Naive thymus-derived CD8-positive, alpha-beta T cell (primary cell): ENCODE measurements at places on chromosomes 13 and 19.

DNA sequence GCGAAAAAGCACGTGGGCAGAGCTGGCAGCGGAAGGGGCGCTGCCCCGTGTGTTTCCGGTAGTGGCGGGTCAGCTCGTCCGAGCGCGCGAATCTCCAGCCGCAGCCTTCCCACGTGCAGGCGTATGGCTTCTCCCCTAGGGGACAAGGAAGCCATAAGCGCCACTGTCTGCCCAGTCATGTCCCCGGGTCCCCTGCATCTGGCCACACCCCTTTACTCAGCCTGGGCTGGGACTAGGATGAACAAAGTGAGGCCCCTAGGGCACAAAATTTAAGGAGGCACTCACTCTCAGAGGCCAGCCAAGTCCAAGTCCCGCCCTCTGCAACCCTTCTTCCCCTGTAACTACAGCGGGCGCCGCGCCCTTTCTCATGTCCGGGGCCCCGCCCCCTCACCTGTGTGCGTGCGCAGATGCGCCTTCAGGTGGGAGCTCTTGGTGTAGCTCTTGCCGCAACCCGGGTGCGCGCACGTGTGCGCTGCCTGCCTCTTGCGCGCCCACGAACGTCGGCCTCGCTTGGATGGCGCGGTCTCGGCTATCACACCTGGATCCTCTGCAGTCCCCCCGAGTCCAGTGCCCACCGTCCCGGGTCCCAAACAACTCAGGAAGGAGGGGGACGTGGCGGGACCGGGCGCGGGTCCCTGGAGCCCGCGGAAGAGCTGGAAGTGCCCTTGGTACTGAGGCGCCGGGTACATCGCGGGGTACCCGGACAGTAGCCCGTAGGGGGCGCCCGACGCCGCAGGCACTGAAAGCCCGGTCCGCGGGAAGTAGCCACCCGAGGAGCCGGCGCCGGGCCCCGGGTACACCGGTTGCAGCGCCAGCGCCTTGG, 1.9 kb downstream of the KLF1 start:
- DNase-seq, result peak; percentile 90

- DNase-seq, result no peak
Measured at GRCh38 chr19:35204799-35205732, 23.5 kb downstream of the FAM187B start.

DNA sequence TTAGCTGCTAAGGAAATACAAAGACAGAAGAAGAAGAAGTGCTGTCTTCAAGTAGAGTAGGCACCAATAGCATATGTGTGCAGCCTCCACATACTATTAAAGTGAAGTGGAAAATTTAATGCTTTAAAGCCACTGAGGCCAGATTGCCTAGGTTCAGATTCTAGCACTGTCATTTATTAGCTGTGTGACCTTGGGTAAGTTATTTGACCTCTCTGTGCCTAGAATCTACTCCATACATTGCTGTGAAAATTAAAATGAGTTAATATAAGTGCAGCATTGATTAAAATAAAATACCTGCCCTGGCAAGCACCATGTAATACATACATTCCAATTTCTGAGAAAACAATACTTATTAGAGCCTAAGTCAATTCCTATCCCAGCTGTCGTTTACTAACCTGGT, 110.5 kb downstream of the FRY start:
- no peak for DNase-seq

GRCh38 chr13:67238277-67238859, 8.2 kb upstream of the PCDH9 start:
- DNase-seq, result no peak

GRCh38 chr19:38538793-38539528, 78.8 kb downstream of the MAP4K1 start:
- DNase-seq, result peak; percentile 69

GRCh38 chr19:56133858-56134653, 7.0 kb upstream of the ZNF444 start:
- no peak for DNase-seq

GRCh38 chr13:84126671-84127171, 244.4 kb upstream of the SLITRK1 start:
- DNase-seq, result no peak

GRCh38 chr13:29911781-29912418, 61.5 kb upstream of the UBL3 start:
- DNase-seq, result no peak

DNA sequence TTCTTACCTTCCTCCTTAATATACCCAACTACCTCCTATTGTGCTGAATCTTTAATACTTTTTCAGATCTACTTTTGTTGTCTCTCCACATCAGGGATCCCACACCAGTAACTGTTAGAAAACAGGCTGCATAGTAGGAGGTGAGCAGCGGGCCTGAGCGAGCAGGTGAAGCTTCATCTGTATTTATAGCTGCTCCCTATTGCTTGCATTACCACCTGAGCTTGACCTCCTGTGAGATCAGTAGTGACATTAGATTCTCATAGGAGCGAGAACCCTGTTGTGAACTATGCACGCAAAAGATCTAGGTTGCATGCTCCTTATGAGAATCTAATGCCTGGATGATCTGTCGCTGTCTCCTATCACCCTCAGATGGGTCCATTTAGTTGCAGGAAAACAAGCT, 279.8 kb downstream of the DIAPH3 start:
- DNase-seq, result no peak

- peak; percentile 73 for DNase-seq
Measured at GRCh38 chr19:1672038-1672768, 19.8 kb upstream of the TCF3 start.

DNA sequence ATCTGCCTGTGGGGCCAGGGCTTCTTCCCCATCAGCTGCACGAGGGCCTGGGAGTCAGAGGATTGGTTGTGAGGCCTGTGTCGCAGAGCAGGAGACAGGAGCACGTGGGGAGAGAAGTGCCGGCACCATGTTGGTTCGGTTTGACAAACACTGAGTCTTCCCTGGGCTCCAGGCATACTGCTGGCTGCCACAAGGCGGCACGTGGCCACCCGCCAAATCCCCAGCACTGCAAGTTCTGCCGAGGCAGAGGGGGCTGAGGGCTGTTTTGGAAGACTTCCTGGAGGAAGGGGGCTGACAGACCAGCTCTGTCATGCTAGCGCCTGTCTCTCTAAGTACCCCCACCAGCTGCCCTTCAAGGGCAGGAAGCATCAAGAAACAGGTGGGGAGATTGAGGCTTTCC, 9.5 kb downstream of the SHANK1 start:
- DNase-seq, result no peak

DNA sequence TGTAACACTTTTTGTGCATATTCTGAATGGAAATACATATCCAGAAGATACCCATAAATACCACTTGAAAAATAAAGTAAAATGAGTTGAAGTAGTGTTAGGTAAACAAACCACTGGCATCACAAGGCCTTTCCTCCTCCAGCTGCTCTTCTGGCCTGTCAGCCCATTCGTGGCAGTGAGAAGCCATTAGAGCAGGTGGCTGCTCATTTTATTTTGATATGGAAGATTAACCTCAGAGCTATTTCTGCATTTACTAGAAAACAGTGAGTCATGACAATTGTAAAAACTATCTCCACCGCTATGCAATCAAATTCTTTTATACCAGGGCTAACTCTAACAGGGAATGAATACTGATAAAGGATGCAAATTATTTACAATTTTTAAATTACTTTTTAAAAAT, 2898.1 kb downstream of the PCDH9 start:
- DNase-seq, result no peak

DNA sequence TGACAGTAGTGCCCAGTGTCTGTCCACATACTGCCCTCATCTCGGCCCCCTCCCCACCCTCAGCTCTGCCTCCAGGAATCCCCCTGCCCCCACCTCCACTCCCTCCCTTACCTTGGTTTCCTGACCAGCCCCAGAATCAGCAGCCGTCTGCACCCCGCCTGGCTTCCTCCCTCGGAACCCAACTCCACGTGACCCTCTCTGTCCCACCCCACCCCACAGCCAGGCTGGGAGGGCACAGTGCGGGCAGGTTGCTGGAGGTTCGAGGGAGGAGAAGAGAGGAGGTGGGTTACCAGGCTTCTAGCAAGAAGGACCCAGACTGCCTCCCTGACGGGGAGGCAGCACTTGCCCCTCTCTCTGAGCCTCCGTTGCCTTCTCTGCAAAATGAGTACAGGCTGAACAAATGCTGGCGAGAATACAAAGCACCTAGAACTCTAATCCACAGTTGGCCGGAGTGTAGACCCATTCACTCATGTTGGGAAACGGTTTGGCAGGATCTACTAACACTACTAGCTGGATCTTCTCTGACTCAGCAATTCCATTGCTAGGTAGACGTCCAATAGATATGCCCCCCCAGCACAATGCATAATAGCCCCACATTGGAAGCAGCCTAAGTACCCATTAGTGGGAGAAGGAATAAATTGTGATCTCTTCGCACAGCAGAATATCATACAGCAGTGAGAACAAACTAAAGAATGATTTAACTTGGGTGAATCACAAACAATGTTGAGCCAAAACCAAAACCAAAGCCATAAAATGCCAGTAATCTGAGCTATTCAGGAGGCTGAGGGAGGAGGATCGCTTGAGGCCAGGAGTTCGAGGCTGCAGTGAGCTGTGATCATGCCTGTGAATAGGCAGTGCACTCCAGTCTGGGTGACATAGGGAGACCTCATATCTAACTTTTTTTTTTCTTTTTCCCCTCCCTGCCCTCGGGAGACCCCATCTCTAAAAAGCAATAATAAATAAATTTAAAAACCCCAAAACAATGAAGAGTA, at the start of gene RASAL3:
TSS of gene RASAL3 (minus strand) at position 151 of the 992 bp plus-strand sequence. CDS start 186 bp downstream, outside the sequence.
- peak; percentile 54 for DNase-seq
